ENCODE measurements at places on chromosomes 7 and 10.

GRCh38 chr10:66940965-66941364 lies 15.1 kb downstream of the LRRTM3 start:
- no peak for DNase-seq

DNA sequence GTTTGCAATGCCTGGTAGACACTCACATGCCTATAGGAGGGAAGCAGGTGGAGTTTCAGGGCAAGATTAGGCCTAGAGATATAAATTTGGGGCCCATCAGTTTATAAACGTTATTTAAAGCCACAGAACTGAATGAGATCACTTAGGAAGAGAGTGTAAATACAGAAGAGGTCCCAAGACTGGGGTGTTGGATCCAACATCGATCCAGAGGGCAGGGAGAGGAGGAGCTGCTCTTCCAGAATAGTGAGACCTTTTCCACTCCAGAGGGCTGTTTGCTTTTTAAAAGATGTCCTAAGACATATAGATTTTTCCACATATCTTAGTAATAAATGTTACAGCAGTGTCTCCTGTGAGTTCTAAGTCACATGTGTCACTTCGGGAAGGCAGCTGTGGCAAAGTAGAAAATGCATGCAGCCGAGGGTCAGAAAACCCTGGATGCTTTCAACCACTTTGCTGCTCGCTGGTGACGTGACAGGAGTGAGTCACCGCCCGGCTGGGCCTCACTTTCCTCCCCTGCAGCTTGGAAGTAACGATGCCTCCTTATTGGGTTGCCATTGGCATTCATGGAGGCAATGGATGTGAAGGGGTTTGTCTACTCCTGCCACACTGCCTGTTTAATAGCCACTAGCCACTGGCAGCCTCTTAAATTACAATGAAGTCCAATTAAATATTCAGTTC lies 95.4 kb downstream of the TRIL start:
- DNase-seq, result no peak

- no peak for DNase-seq
These were observed 9.1 kb downstream of the EN2 start for GRCh38 chr7:155466814-155467733.

DNA sequence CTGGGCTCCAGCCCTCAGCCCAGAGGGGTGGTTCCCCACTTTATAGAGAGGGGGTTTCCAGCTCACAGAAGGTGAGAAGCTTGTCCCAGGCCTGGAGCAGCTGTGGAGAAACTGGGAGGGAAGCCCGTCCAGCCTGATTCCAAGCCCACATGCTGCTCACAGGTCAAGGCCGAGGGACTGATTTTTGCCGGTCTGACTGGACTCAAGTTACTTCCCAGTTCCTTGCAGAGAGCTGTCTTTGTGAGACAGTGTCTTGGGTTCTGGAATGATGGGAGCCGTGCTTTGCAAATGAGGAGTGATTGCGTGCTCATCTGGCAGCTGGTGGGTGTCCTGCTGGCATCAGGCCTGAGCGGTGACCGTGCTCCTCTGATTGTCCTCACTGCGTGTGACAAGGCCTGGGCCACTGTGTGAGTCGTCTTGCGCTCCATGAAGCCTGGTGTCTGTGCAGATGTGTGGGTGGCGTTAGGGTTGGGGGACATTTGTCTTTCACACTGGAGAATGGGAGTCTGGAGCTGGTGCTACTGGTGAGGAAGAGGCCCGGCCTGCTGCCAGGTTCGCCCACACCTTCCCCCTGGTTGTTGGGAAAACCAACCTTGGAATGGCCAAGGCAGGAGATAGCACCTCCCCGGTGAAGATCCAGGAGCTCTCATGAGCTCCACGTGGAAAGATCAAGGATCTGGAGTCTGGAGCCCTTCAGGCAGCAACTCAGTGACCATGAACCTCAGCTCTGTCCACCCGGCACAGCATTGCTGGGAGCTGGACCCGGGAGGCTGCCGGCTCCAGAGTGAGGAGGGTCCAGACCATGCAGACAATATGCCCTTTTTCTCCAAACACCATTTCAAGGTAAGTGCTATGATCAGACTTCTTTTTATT lies 129.6 kb downstream of the SMURF1 start:
- DNase-seq, result no peak

- no peak for DNase-seq
These were observed 153.6 kb upstream of the ZMIZ1 start for GRCh38 chr10:78915190-78915518.

All from NCI-H2171 treated with DMSO at 0.1 percent for 48 hours (cell line).